ENCODE measurements at places on chromosomes 3 and 15. TPM values are rescaled to one million over a fixed set of nuclear protein-coding genes. Genes with fewer than 3 reads are reported as not detected.
A peak's percentile ranks its signal among the peaks of the same experiment; 100 is the strongest.

Gene HCN4
- 0.06 TPM for total RNA-seq

GRCh38 chr15:51077221-51078153 is 17.2 kb downstream of the TNFAIP8L3 start:
- peak; percentile 85 for DNase-seq
- no peaks in the 10 kb centered on the region for H3K27me3 ChIP-seq
- no peaks in the 10 kb centered on the region for H3K36me3 ChIP-seq
- peak overlapping the region; percentile 34 for H3K27ac ChIP-seq

GRCh38 chr15:90902840-90903732 is at the start of gene MAN2A2:
TSS of gene MAN2A2 (plus strand) at chr15:90903302. CDS start at chr15:90904208, 906 bp downstream.
- no peaks in the 10 kb centered on the region for H3K27me3 ChIP-seq
- H3K4me3 ChIP-seq, result peak within 1 kb of the TSS; percentile 75
- peaks cover 35% of the 10 kb centered on the region for H3K36me3 ChIP-seq
- H3K4me1 ChIP-seq, result peaks cover 14% of the 10 kb centered on the region

DNA sequence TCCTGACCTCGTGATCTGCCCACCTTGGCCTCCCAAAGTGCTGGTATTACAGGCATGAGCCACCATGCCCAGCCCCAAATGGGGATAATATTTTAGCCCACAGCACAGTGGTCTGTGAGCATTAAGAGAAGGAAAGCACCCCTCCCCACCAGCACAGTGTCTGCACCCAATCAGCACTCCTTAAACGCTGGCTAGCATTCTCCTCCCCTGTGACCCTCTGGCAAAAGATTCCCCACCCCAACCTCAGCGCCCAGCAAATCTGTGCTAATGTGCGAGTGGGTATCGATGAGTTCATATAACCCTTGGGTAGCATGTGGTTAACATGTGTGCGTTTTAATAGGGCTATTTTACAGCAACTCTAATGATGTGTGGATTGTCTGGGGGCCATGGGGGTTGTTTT is 18.3 kb upstream of the EPHB3 start:
- no peaks in the 10 kb centered on the region for H3K36me3 ChIP-seq
- H3K27me3 ChIP-seq, result peaks cover 26% of the 10 kb centered on the region
- peaks cover 6% of the 10 kb centered on the region for H3K4me1 ChIP-seq
- DNase-seq, result no peak
- no peak overlapping the region for H3K27ac ChIP-seq
- no peak overlapping the region for H3K4me3 ChIP-seq

GRCh38 chr15:86615411-86615810 is 535.7 kb downstream of the AGBL1 start:
- no peak overlapping the region for H3K4me3 ChIP-seq
- no peak overlapping the region for H3K27ac ChIP-seq
- H3K4me1 ChIP-seq, result no peaks in the 10 kb centered on the region
- DNase-seq, result no peak
- H3K27me3 ChIP-seq, result no peaks in the 10 kb centered on the region

Gene FAM174B
- 62.9 TPM for total RNA-seq

- no peak for DNase-seq
- no peak overlapping the region for H3K4me3 ChIP-seq
- H3K27ac ChIP-seq, result no peak overlapping the region
- no peaks in the 10 kb centered on the region for H3K4me1 ChIP-seq
- peaks cover 9% of the 10 kb centered on the region for H3K27me3 ChIP-seq
Observed at GRCh38 chr15:83320404-83320803, 35.9 kb upstream of the BNC1 start.

DNA sequence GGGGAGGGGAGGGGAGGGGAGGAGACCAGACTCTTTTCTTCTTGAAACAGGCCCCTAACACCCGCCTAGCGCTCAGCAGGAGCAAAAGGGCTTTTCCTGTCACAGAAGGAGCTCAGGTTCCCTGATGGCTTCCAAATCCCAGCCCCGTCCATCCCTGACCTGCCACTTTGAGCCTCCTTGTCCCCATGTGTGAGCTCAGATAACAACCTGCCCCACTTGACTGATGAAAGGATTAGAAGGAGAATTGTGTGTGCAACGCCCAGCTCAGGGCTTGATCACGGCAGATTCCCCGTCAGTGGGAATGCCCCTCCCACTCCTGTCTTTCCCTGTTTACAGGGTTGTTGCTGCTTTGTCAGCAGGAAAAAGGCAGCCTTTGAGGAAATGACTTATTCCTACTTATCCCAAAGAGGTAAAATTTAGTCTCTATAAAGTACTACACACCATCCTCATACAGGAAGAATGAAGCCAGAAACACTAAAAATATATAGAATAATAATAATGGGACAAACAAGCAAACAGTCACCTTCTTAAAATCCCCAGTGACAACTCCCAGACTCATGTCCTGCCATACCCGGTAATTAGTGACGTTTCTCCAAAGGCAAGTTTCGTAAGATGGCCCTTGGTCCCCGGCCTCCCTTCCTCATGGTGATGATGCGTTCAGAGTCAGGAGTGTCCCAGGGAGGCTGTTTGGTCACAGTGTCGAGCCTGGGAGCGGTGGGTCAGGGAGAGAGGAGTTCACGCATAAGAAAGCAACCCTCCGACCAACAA is 6.1 kb upstream of the LRRC15 start:
- H3K36me3 ChIP-seq, result no peaks in the 10 kb centered on the region
- DNase-seq, result no peak
- H3K4me3 ChIP-seq, result no peak overlapping the region
- H3K27me3 ChIP-seq, result peaks cover 4% of the 10 kb centered on the region

DNA sequence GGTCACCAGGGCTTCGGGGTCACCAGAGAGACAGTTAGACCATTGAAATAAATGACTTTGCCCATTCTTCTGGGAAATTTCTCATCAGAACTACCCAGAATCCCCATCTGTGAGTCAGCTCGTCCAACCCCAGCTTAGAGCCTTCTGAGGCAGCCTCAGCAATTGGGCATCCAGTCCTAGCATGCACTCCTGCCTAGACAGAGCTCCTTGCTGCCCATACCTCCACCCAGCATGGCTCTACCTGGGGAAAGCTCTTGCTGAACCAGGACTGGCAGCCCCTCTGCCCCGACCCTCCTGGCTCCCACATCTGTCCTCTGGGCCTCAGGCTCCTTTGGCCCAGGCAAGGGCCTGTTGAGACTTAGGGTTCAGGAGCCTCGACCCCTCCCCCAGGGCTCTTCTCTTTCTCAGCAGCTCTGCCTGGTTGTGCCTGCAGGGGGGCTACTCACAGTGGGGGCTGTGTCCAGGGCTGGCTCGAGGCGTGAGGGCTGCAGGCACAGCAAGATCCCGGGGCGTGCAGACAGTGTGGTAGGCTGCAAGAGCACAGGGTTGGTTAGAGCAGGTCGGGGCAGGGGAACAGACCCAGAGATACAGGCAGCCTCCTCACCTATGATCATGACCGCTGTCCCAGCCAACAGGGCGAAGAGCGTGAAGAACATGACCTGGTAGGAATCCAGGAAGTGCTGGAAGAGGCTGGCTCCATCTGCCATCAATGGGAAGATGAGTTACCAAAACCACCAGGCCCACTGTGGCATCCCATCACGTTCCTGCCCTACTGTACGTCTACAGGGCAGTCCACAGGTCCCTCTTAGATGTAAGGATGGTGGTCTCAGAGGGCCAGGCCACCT is 101.3 kb downstream of the NUP210 start:
- H3K36me3 ChIP-seq, result peaks cover 22% of the 10 kb centered on the region
- no peaks in the 10 kb centered on the region for H3K27me3 ChIP-seq
- no peaks in the 10 kb centered on the region for H3K4me1 ChIP-seq
- H3K27ac ChIP-seq, result no peak overlapping the region
- no peak overlapping the region for H3K4me3 ChIP-seq
- DNase-seq, result no peak

Gene LRRC3B
- 0.09 TPM for total RNA-seq

Gene PPP1R14D
- total RNA-seq, result 1.3 TPM

GRCh38 chr3:180358179-180358578 is 243.8 kb upstream of the TTC14 start:
- no peaks in the 10 kb centered on the region for H3K4me1 ChIP-seq
- no peaks in the 10 kb centered on the region for H3K36me3 ChIP-seq
- H3K27ac ChIP-seq, result no peak overlapping the region
- no peak for DNase-seq
- H3K27me3 ChIP-seq, result no peaks in the 10 kb centered on the region
- H3K4me3 ChIP-seq, result no peak overlapping the region

GRCh38 chr3:197737749-197738462 is 1.2 kb upstream of the RUBCN start:
- no peak for DNase-seq
- peak overlapping the region; percentile 95 for H3K4me3 ChIP-seq
- peaks cover 15% of the 10 kb centered on the region for H3K4me1 ChIP-seq
- no peaks in the 10 kb centered on the region for H3K27me3 ChIP-seq
- no peak overlapping the region for H3K27ac ChIP-seq
- no peaks in the 10 kb centered on the region for H3K36me3 ChIP-seq

GRCh38 chr15:65940618-65940909 is 71.3 kb downstream of the RAB11A start:
- no peak overlapping the region for H3K4me3 ChIP-seq
- H3K27me3 ChIP-seq, result no peaks in the 10 kb centered on the region
- DNase-seq, result no peak
- no peak overlapping the region for H3K27ac ChIP-seq

DNA sequence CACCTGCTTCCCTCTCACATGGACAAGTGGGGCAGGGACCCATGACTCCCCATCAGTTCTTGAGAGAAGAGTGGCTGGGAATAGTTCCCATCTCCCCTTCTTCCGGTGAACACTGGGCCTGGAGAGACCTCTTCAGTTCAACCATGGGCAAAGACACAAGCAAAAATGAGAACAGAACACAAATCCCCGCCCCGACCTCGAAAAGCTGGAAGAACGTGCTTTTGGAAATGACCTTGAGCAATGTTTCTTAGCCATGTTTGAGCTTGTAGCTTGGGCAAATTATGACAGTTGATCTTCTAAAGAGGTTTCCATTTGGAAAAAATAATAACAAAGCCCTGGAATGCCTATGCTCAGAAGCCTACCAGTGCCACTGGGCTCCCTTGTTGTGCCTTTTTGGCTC is 59.0 kb downstream of the FAM174B start:
- no peaks in the 10 kb centered on the region for H3K36me3 ChIP-seq
- DNase-seq, result no peak
- peak overlapping the region; percentile 75 for H3K27ac ChIP-seq
- no peaks in the 10 kb centered on the region for H3K27me3 ChIP-seq
- no peak overlapping the region for H3K4me3 ChIP-seq
